ENCODE measurements at places on chromosomes 1 and 21.

- no peak for DNase-seq
Observed at GRCh38 chr1:60541831-60542532, 468.4 kb upstream of the C1orf87 start.

DNA sequence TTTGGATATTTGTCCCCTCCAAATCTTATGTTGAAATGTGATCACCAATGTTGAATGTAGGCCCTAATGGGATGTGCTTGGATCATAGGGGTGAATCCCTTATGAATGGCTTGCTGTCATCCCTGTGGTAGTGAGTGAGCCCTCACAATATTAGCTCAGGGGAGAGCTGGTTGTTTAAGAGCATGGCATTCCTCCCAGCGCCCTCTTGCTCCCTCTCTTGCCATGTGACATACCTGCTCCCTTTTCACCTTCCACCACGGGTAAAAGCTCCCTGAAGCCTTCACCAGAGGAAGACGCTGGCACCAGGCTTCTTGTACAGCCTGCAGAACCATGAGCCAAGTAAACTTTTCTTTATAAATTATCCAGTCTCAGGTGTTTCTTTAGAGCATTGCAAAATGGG is 305.6 kb downstream of the KCTD3 start:
- no peak for DNase-seq

- no peak for DNase-seq
Observed at GRCh38 chr1:182291584-182292192, 99.9 kb downstream of the GLUL start.

DNA sequence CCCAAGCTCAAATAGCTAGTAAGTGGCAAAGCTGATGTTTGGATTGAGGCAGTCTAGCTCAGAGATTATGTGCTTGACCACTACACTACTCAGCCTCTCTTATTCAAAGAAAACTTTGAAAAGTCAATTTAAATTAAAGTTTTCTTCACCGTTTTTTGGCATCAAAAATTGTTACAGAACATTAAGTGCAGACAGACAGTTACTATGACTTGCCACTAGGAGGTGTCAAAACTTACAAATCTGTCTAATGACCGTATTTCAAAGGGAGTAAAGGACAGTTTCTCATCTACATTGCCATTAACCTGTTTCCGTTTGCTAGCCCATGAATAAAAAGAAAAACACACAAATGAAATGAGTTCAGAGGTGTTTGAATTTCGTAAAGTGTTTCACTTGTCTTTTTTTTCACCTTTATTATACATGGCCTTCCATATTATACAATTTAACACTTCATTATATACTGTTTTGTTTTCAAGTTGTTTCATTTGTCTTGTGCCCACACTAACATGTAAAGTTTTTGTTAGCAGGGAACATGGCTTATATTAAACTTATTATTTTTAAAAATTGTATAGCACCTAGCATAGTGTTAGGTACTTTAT is 57.4 kb upstream of the MTF2 start:
- peak; percentile 75 for DNase-seq

- DNase-seq, result peak; percentile 31
Observed at GRCh38 chr1:245153081-245153551, 1.7 kb upstream of the KIF26B start.

DNA sequence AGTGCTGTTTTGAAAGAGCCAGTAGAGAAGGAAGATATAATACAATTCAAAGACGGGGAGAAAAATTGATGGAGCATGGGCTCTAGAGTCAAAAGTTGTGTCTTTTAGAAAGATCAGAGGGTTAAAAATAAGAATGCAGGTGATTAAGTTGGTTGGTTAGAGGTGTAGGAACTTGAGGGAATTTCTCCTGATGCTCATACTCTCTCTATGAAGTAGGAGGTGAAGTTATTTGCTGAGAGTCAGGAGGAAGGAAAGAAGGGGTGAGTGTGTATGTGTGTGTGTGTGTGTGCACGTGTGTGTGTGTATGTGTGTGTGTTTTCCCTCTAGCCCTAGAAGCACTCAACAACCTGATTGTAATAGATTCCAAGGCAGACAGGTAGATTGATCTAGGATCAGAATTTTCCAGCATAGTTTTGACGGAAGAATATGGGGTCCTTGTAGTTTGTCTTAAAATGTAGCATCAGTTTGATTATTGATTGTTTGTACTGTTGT is 88.3 kb upstream of the MACF1 start:
- DNase-seq, result no peak

DNA sequence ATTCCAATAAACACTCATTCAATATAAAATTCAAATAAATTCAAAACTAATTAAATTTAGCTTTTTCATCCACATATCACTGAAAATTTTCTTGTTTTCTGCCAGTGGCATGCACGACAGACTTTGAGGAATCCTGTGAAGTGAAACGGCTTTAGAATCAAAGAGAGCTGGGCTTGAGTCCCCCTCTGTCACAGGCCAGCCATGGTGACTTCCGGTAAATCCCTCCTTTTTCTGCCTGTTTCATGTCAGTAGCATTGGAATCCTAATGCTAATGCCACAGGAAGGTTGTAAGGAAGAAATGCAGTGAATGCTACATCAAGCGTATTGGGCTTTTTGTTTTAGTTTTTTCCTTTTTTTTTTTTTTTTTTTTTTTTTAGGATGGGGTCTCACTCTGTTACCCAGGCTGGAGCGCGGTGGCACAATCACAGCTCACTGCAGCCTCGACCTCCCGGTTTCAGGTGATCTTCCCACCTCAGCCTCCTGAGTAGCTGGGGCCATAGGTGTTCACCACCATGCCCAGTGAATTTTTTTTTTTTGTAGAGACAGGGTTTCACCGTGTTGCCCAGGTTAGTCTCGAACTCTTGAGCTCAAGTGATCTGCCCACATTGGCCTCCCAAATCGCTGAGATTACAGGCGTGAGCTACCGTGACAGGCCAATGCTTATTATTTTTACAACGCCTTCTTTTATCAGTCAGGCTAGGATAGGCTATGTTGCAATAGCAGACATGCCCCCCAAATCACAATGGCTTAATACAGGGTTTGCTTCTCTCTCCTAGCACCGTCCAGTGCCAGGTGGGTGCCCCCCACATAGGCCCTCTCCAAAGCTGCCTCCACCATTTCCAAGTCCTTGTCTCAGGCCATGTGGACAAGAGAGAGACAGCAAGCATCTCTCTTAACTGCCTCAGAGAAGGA is 3.6 kb upstream of the MATN1 start:
- no peak for DNase-seq

DNA sequence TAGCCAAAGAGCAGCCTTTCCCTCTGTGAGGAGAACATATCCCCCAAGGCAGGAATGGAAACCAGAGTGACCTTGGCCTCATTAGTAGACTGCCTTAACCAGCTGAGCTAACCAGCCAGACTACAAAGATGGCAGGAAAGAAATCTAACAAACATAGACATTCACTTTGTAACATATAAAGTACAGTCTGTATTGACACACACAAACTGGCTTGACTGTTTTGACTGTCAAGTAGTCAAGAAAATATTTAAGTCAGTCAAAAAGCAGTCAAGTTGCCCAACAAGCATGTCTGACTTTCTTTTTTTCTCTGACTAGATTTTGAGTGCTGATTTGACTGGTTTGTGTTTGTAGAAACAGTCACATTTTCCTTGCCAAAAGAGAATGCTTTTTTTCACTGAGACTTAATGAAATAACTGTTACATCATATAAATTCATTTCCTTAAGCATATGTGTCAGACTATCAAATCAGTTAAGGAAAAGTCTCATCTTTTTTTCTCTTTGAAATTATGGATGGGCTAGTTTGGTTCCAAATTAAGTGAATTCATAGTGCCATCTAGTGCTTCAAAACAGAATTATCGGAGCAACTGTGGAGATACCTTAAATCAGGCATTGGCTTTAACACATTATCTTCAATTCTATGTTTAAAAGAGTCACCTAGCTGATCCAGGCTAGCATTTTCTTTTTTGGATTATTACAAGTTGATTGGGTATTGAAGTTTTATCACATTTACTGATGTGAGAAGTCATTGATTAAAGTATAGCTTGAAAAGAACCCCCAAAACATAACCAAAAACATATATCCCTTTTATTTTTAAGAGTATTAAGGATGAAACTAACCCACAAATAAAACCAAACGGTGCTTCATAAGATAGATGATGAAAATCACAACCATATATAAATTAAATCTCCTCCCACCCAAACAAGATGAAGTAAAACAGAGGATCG is 75.0 kb downstream of the ATP6V1G3 start:
- peak; percentile 59 for DNase-seq

Data from NCI-H1105 treated with DMSO at 0.1 percent for 48 hours (cell line).